Putamen (tissue), 1 donor: ENCODE measurements at places on chromosomes 13 and 19.

DNA sequence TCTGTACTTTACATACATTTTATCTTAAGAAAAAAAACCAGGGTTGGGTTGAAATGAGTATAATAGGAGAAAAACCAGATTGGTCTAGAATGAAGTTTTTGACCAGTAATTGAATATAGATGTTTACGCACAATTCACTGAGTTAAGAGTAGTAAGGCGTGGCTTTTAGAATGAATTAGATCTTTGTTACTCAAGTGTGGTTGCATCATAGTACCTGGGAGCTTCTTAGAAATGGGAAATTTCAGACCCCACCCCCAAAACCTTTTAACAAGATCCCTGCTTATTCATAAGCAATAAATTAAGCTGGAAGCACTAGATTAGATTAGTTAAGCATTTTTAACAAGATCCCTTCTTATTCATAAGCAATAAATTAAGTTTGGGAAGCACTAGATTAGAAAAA is 28.7 kb upstream of the LMO7 start:
- no peak for DNase-seq

DNA sequence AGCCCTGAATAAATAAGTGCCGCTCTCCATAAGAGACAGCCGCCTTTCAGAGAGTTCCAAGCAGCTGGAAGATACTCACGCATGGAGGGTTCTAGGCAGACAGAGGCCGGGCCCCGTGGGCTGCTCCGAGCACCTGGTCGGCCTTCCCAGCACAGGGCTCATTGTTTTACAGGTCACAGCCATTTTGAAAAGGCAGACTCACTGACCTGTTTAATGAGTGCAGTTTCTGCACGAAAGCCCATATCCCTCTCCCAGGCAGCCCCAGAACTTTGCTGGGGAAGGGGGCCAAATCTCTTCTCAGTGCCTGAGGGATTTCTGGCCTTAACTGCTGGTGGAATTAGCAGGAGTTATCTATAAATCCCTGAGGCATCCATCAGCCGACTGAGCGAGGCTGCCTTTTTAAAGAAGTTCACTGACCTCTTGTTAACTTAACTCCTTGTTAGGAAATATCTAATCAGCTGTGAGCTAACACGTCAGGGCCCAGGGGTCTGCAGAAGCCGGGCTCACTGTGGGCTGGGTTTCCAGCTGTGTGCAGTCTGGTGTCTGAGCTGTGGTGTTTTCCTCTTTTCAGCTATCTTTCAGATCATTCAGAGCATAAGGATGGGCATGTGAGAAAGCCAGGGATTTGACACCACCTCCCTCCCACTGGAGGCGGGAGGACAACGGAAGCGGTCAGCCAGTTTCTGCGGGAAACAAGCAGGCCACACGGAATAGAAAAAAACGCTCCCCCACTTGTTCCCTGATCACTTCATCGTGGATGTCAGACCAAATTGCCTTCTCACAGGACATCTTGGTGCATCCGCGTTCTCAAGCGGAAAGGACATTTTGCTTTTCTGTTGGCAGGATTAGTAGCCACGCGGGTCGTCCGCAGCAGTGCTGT is 23.3 kb downstream of the SERP2 start:
- no peak for DNase-seq

GRCh38 chr13:44412346-44412935 is 38.8 kb downstream of the SERP2 start:
- DNase-seq, result no peak

- DNase-seq, result no peak
Observed at GRCh38 chr13:74154981-74155380, 20.8 kb upstream of the KLF12 start.

GRCh38 chr13:41960211-41960636 is 685 bp downstream of the VWA8 start:
- no peak for DNase-seq

DNA sequence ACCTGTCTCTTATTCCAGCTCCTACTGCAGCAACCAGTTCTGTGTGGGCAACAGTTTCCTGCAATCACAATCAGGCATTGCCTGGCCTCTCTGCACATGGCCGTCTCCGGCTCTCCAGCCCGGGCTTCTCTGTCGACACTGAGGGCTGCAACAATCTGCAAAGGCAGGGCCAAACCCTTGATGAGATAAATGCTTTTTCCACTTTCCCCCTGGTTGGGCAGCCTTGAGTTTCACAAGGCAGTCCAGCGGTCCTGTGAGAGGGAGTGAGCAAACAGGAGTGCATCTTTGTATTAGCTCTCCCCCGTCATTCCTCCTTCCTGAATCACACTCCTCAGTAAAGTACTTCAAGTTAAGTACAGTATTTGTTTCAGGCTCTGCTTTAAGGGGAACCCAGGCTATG is 40.7 kb upstream of the VWA8 start:
- DNase-seq, result no peak

DNA sequence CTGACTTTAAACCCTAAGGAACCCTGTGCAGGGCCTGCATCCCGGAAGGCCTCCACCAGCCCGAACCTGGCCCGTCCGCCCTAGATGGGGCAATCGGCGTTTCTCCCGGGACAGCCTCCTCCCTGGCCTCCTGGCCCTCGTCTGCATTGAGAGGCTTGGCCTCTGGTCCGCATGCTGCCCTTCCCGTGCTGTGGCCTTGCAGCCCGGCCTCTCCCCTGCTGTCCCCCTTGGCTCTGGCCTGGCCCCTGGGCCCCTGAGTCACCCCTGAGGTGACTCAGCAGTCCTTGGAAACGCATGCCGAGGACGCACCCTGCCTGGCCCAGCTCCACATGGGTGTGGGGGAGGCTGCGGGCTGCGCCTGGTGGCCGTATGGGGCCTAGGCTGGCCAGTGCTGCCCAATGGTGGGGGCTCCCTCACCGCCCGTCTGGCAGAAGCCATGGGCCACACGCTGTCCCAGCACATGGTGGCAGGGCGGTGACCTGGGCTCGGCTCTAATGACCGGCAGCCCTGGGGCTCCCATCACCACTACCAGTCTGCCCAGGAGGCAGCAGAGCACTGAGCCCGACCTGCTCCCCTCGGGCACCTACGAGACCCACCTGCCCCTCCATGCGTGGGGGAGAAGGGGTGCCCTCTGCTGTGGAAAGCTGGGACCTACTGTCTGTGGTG is 25.7 kb downstream of the SH3GL1 start:
- no peak for DNase-seq

DNA sequence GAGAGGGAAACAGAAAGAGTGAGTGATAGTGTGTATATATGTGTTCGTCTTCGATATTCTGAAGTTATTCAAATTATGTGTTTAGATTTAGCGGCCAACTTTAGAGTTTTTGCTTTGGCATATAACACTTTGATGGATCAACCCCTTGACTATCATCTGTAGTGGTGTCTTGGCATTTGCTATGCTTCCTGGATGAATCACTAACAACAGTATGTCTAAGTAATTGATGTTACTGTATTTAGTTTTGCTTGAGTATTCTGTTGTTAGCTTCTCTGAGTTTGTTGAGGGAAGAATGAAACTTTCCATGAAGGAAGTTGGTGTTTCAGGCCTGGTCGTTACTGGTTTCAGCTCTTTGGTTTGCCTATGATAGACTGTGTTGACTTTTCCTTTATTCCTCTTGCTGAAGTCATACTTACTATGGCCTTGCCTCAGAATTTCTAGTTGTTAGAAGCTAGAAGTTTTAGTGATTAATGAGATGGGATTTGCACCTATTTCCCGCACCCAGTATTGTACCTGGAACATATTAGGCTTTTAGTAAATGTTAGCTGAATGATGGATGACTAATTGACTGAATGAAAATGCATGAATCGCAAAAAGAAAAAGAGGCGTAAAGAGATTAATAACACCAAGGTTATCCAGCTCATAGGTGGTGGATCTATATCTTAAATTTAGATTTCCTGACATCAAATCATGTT is 20.7 kb downstream of the NDFIP2 start:
- DNase-seq, result no peak

DNA sequence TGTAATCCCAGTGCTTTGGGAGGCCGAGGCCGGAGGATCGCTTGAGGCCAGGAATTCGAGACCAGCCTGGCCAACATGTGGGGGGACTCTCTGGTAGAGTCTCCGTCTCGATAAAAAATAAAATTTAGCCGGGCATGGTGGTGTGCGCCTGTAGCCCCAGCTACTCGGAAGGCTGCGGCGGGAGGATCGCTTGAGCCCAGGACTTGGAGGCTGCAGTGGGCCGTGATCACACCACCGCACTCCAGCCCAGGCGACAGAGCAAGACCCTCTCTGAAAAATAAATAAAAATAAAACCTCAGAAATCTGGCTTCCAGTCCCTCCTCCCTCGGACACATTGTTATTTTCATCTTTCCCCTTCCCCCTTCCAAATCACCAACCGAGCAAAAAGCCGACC is 332 bp downstream of the IRGQ start:
- DNase-seq, result no peak

- DNase-seq, result no peak
Observed at GRCh38 chr19:13899912-13900584, 5.9 kb downstream of the BRME1 start.

- no peak for DNase-seq
Observed at GRCh38 chr19:29807178-29807577, 4.6 kb upstream of the CCNE1 start.

- DNase-seq, result no peak
Observed at GRCh38 chr13:25761041-25761440, 290.8 kb downstream of the SHISA2 start.

DNA sequence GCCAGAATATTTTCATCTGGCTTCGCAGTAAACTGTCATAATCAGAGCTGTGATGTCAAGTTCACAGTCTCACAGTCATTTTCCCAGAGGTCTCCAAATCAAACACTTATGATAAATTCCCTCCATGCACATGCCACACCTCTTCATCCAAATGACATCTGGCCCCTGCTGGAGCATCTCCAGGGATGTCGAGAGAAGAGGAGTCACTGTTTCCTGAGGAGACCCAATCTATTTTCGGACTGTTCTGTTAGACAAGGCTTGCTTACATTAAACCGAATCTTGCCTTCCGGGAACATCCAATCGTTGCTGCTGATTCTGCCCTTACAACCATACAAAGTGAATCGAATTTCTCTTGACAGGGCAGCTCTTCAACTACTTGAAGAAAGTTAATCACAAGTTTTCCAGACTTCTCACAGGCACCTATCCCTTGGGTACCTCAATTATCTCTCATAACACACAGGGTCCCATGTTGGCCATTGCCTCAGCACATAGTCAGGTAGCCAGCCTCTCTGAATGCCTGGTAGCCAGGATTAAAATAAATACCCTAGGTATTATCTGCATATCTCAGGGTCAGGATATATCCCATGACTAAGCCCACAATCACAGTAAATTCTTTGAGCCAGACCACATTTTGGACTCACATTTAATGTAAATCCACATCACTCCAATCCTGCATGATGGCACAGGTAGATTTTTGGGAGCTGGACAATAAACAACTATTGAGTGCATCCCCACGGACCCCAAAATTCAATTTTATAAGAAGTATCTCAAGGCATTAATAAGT is 182.5 kb downstream of the ABCC4 start:
- DNase-seq, result no peak

DNA sequence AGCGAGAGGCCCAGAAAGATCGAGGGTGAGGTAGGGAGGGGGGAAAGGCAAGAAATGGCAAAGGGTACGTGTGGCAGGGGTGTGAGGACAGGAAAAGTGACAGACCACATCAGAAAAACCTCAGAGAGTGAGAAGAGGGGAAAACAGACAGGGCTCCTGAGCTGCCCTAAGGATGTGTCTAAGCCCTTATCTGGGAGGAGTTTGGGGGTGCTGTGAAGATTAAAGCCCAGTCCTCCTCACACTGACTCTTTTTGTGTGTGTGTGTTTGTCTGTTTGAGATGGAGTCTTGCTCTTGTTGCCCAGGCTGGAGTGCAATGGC is 703 bp upstream of the PTH2 start:
- DNase-seq, result no peak

DNA sequence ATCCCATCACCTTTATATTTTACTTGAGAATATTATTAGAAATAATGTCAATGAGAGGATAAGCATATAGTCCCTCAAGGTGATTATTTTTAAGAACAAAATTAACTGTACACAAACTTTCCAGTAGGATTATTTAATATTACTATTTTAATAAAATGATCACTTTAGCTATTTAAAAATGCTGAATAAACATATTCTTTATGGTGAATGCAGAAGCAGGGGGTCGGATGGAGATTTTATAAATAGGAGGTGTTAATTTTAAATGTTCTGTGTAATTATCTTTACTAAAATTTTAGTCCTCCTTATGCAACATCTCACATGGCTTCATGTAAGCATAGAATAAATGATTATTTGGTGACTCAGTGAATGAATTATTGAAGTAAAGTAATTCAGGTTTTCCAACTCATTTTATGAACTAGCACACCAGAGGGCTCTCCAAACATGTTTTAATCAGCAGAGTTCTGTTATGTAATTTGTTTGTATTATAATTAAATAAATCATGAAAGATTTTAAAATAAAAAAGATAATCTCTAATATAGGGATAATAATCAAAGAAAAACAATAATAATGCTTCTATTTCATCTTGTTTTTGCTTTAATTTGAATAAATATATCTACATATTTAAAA is 1635.2 kb downstream of the EFNB2 start:
- no peak for DNase-seq

DNA sequence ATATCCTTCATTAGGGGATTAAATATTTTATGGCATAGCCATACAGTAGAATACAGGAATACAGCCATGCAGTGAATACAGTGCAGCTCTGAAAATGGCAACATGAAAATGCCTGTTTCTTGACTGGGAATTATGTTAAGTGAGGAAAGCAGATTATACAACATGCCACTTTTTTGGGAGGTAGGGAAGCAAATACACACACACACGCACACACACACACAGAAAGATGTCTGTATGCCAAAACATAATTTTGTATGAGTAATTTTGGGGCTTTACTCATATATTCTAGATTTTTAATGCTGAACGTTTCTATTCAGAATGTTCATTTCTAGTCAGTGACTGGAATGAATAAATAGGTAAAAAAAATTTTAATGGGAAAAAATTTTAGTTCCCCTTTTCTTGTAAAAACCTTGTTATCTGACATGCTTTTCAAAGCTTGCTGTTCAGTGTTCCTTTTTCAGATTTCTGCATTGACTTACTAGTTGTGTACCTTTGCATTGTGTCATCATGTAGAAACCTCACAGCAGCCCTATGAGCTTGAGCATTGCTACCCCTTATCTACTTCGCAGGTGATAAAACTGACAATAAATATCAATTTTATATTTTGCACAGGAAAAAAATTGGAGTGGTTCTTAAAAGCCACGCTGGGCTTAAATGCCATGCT is 7.8 kb downstream of the GPR183 start:
- DNase-seq, result no peak

DNA sequence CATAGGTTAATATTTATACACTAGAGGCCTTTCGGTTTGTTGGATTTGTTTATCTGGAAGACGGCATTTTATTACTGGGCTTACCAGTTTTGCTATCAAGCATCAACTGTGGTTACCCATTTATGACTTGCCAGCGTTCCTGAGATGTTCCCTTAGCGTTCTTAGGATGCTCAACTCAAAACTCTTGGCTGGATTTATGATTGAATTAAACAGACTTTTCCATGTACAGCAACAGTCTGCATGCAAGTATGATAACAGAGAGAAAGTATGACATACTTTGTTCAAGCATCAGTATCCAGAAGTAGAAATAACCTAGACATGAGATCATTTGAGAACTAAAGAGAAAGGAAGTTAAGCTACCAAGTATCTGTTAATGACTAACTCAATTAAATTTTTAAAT is 29.9 kb upstream of the RNF113B start:
- DNase-seq, result no peak

- DNase-seq, result no peak
Observed at GRCh38 chr13:109840201-109840892, 54.0 kb upstream of the IRS2 start.
